CD8-positive, alpha-beta memory T cell (primary cell): ENCODE measurements at places on chromosomes 3 and 15. TPM values are rescaled to one million over a fixed set of nuclear protein-coding genes. Genes with fewer than 3 reads are reported as not detected.

The CLSTN2 gene
- polyA plus RNA-seq = not detected

The ANKDD1A gene
- polyA plus RNA-seq = 2.4 TPM

The TOP2B gene
- 99.6 TPM for polyA plus RNA-seq

- no peak for DNase-seq
Observed at GRCh38 chr3:119748991-119749390, 32.9 kb upstream of the NR1I2 start.

DNA sequence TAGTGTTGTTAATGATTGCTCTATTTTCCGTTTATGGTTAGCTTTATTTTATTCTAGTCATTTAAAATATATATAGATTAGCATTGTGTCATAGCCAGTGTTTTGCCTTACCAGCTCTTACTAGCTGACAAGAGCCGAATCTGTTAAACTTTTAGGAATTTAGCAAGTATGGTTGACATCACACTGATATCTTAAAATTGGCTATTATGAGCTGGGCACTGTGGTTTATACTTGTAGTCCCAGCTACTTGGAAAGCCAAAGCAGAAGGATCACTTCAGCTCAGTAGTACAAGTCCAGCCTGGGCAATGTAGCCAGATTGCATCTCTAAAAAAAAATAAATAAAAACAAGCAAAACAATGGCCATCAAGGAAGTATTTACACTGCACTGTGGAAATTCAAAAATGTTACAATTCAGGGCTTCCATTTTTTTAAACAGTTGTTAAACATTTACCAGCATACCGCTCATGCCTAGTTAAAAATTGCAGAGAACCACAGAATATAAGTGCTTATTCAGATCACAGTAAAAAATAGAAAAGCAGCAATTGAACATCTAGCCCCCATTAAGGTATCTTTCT lies 208.4 kb upstream of the CGNL1 start:
- DNase-seq = no peak

DNA sequence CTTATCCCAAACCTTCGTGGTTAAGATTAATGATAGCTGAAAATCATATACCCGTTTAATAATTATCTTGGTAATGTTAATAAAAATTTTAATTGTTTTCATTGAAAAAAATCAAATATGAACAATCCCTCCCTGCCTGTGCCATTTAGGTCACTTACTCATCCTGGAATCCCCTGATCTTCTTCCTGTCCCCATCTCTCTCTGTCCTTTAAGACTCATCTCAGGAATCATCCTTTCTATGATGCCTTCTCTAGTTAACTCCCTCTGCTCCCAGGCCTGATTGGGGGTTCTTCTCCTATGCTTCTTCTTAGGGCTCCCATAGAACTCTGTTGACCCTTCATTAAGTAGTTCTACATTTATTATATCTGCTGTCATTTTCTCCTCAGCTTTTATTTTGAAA lies 91.6 kb downstream of the MBNL1 start:
- no peak for DNase-seq

DNA sequence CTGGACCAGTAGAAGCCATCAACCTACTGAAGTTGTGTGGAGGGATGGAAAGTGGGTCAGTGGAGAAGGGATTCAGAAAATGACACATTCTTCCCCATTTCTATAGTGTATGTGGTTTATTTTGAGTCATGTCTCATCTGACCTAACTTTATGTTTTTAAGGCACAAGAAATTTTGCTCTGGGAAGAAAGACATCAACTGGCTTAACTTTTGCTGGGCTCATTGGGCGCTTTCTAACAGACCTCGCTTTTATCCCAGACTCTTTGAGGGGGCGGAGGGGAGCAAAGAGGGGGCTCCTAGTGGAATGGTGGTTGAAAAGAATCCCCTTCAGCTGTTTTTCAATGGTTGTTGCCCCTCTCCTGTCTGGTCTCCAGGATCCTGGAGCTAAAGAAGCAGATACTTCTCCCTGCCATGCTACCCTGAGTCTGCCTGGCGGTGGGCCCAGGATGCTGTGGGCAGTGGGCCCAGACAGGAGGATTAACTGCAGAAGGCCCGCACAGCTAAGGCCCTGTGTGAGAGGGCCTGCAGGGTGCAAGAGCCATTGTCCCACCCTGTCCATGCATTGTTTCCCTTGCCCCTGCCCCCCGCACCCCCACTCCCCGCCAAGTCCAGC lies 14.5 kb downstream of the CSRNP1 start:
- no peak for DNase-seq

GRCh38 chr15:34754171-34754601 lies 612 bp downstream of the GJD2 start:
- no peak for DNase-seq

DNA sequence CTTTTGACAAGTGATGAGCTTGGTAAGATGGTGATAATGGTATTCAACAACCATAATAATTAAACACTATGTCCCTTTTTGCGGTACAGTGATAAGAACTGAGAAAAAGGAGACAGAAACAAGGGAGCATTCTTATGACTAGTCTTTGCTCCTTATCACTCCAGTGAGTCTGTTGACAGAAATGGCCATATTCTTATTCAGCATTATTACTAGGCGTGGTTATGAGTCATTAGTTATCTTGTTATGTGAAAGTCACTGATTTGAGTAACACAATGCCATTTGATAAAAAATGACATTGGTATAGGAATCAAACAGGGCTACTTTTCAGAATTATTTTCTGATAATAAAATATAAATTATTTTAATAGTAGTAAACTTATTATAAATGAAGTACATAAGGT lies 193.5 kb downstream of the C3orf38 start:
- no peak for DNase-seq
